ENCODE measurements at places on chromosomes 13 and 19.
A peak's percentile ranks its signal among the peaks of the same experiment; 100 is the strongest.

DNA sequence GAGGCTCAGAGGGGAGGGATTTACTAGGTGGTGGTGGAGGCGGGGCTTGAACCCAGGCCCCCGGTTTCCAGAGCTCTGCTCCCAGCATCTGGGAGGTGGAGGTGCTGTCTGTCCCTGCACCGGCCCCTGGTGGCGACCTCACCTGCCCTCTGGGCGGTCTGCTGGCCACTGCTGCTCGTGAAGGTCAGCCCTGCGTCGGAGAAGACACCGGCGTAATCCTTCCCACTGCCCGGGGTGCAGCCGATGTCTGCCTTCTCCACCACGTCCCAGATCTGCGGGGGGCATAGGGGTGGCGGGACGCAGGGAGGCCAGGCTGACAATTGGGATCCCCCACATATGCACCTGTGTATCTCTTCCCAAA is 12.8 kb downstream of the C3 start:
- no peak for DNase-seq

GRCh38 chr13:27117952-27118351 is 53.7 kb downstream of the USP12 start:
- DNase-seq, result no peak

- DNase-seq, result no peak
These were observed 51.3 kb upstream of the GAS6 start for GRCh38 chr13:113915012-113915763.

DNA sequence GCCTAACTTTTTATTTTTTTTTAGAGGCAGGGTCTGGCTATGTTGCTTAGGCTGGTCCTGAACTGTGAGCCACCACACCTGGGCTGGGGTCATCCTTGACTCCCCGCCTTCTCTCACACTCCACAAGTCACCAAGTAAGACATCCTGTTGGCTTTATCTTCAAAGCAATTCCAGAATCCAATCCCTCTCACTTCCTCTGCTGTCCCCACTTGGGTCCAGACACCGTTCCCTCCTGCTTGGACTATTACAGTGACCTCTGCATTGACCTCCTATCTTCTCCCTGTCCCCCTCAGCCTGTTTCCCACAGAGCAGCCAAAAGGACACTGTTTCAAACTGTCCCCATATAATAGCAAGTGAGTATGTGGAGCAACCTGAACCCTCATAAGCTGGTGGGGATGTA is 4.7 kb upstream of the GNG8 start:
- DNase-seq, result no peak

GRCh38 chr19:29326849-29327840 is 114.2 kb upstream of the UQCRFS1 start:
- DNase-seq, result no peak

GRCh38 chr19:2543463-2544442 is 67.8 kb downstream of the GADD45B start:
- peak; percentile 91 for DNase-seq

DNA sequence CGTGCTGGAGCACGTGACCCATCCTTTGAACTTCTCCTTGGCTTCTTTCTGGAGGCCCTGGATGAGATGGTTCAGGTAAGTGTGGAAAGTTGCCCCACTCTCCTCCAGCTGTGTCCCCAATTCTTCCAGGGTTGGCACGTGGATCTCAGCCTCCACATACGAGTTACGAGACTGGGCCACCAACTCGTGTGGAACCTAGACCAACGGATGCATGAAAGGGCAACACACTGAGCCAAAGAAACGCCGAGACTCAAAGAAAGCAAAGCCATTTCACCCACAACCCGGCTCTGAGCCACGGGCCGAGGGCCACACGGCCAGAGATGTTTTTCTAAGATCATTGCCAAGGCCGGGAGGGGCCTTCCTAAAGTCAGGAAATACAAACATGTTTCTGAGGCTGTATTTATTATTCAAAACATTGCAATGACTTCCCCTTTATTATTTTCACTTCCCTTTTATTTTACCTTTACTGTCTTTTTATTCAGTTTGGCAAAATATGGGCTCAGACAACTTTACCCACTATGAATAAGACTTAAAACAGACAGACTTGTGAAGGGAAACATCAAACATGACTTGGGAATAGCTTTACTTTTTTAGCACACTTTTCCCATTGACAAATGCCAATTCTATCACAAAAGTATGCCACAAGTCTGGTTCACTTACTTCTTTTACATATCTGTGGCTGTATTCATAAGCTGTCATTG is 94.6 kb downstream of the KL start:
- DNase-seq, result no peak

GRCh38 chr13:44373601-44374347 is at the start of gene SERP2:
Gene SERP2, plus strand, starts transcription at chr13:44373824. Its CDS starts 202 bp downstream, at chr13:44374026.
- DNase-seq, result no peak

- DNase-seq, result no peak
These were observed 908.9 kb upstream of the ATXN8OS start for GRCh38 chr13:69198706-69199105.

DNA sequence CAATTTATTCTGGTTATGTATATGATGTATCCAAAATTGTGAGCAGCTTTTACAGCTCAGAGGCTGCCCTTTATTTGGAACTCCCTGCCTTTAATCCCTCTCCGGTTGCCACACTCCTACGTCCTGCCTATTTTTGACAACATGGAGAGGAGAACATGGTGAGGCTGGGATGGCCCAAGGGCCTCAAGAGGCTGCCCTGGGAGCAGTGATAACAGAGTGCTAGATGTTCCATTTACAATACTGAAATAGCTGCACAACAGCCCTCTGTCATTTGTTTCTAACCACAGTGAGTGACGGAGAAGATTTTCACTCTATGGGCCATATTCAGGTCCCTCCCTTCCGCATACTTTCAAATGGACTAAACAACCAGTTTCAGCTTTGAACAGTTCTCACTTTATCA is 33.4 kb downstream of the STARD13 start:
- DNase-seq, result no peak

- no peak for DNase-seq
These were observed 1.0 kb upstream of the RPS5 start for GRCh38 chr19:58385891-58386575.

- DNase-seq, result no peak
These were observed 67.4 kb downstream of the MCF2L start for GRCh38 chr13:113036401-113036800.

DNA sequence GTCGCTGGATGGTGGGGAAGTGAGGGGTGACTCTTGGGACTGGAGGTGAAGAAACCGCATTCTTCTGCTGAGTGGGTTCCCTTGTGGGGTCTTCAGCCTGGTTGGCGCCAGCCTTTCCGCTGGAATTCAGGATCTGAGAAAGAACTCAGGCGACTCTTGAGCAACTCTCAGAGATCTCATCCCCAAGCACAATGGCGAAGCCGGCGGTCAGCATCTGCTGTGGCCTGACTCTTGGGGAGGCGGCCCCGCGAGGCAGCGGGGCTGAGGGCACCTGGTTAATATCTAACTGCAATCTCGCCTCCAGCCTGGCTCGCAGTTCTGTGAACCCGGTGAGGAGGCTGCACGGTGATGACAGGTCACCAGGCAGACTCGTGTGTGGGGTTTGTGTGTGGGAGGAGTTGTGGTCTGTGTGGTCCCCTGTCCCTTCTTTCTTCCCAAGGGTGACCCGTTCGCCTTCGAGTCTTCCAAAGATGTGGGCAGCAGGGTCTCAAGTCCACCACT is 883 bp downstream of the ZNF441 start:
- no peak for DNase-seq

DNA sequence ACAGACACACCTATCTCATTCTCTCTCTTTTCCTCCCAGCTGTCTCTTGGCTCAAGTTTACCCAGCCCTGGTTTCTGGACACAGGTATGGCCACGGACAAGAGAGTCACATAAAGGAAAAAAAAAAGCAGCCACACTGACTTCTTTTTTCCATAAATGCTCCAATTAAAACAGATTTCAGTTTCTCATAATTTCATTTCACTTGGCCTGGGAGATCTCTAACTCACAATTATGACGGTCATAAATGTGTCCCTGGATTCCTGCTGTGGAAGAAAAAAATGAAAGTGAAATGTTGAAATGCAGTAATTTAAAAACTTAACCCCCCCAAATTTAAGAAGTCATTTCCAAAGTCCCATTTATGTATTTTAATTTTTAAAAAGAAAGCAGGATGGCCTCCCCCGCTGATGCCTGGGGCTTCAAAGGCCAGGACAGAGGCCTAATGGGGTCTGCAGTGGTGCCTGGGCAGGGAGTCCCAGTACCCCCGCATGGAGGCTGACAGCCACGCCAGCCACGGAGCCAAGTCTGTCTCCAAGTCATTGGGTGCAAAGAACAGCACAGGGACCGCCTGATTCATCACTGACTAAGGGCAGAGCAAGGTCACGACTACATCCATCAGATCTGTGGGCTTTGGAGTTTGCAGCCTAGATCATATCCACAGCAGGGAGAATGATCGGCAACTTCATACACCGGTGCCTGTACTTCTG is 79.7 kb downstream of the TSHZ3 start:
- DNase-seq, result no peak

DNA sequence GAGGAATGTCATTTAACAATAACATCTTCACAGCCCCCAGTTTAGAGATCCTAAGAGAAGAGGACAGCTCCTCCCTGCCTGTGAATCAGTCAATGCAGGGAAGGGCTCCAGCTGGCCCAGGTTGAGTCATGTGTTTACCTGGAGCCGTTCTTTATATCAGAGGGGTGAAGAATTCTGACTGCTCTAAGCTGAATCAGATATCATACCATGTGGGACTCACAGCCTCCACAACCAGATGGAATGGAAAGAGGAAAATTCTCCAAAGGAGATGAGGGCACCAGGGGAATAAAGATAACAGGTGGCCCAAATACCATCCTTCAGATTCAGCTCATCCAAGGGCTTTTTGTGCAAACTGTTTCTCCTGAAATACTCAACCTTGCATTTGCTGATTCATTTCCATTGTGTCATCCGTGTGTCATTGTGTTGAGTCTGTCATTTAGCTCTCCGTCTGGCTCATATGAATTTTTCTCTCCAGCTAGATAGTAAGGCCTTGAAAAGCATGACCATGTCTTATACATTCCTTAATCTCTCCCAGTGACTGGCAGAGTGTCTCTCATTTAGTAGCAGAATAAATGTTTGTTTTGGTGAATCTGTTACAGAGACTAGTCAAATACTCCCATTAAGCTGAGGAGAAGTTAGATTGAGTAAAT is 217.9 kb downstream of the RFC3 start:
- no peak for DNase-seq

GRCh38 chr13:27504868-27505194 is 54.5 kb upstream of the MTIF3 start:
- no peak for DNase-seq

GRCh38 chr19:7602240-7602934 is 6.7 kb downstream of the CAMSAP3 start:
- DNase-seq, result no peak

DNA sequence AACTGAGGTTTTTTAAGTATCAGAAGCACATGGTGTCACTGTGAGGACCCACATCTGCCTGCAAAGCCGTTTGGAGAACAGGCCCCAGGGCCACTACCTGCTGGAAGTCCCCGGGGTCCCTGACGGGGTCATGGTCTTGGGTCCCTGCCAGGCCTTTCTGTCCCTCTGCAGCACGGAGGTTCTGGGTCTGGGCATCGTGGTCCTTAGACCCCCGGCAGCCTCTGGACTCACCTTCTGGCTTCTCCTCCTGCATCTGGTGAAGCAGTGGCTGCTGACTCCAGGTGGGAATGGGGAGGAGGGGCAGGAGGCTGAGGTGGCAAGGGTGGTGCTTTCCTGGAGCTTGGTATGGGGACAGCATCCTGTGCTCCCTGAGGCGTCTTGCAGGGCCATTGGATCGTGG is 198.6 kb downstream of the TEX29 start:
- DNase-seq, result no peak

DNA sequence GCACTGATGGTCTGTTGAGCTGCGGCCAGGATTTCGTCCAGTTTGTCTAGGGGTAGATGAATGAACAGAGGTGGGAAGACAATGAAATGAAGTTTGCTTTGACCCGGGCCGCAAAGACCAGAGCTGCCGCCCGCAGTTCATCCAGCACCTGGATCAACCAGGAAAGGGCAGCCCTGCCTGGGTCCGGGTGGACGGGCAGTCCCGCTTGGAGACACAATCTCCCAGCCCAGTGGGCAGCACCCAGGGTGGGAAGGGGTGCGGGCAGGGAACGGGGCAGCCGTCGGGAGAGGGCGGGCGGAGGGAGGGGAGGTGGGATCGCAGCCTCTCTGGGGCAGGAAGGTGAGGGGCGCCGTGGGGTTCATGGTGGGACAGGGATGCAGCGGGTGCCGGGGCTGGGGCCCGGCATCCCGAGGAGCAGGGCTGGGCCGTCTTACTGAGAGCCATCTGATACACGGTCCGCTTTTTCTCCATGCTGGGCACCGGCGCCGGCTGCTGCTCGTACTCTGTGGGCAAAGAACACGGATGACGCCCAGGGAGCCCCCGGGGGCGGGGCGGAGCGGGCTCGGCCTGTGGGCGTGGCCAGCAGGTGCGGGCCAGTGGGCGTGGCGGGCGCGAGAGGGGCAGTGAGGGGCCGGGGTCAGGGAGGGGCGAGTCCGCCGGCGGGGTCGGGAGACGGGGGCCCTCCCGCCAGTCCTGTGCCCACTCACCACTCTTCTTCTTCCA is 33.1 kb downstream of the SHANK1 start:
- no peak for DNase-seq

- no peak for DNase-seq
These were observed 277.2 kb downstream of the SUCLA2 start for GRCh38 chr13:47723898-47724297.

- no peak for DNase-seq
These were observed 22.3 kb downstream of the SLC7A1 start for GRCh38 chr13:29573190-29573589.

GRCh38 chr13:59501004-59501403 is 662.7 kb downstream of the DIAPH3 start:
- DNase-seq, result no peak

DNA sequence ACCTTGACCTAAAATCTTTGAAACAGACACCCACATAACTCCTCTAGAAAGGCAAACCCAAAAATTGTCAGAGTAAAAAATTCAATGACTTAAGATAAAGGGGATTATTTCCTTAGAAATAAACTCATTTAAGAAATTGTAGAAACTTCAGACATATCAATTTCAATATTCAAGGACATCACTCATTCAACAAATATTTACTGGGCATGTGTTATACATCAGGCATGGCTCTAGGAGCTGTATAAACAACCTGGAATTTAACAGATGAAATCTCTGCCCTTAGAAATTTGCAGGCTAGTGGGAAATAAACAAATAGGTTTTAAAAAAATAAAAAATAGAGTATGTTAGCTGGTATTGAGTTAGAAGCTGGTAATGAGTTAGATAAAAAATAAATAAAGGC is 84.0 kb upstream of the LSM14A start:
- no peak for DNase-seq

DNA sequence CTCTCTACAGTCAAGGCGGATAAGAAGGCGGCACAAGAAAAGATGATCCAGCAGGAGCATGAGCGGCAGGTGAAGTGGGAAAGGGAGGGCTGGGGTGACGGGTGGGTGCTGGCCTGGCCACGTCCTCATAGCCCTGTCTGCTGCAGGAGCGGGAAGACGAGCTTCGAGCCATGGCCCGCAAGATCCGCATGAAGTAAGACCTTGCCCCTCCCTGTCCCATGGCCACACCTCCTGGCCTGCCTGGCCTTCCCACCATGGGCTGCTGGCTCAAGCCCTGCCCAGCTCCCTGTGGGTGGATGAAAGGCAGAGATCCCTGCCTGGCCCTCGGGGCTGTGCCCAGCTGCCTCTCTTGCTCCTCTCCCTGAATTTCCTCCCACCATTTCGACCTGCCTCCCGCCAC is 7.2 kb downstream of the ZNF296 start:
- no peak for DNase-seq
